Parietal lobe (tissue), 2 donors: ENCODE measurements at places on chromosomes 12 and 14. TPM values are rescaled to one million over a fixed set of nuclear protein-coding genes. Genes with fewer than 3 reads are reported as not detected.

Gene WNT1
- not detected for total RNA-seq

Gene SLCO1B1
- not detected for total RNA-seq

Gene KRT77
- not detected for total RNA-seq

Gene ATF7
- total RNA-seq, result 26.0 TPM

Gene CCDC177
- 8.8 TPM for total RNA-seq

Gene TMX1
- 25.0 TPM for total RNA-seq

Gene CIROP
- total RNA-seq, result not detected

Gene DTX1
- total RNA-seq, result 37.2 TPM

Gene KRT74
- not detected for total RNA-seq

Gene POLR3B
- 16.6 TPM for total RNA-seq

Gene GPR162
- 57.0 TPM for total RNA-seq

Gene OVCH1
- 2.5 TPM for total RNA-seq

Gene RNASE7
- not detected for total RNA-seq

Gene CCDC88C
- total RNA-seq, result 45.7 TPM

Gene SLC38A2
- total RNA-seq, result 262 TPM

Gene LBHD2
- not detected for total RNA-seq

Gene REP15
- total RNA-seq, result 4.7 TPM

Gene KRT81
- not detected for total RNA-seq

Gene MYH7
- total RNA-seq, result 0.31 TPM

Gene TBPL2
- not detected for total RNA-seq

Gene ENO2
- 146 TPM for total RNA-seq

Gene MYF5
- total RNA-seq, result not detected

Gene SLC17A8
- total RNA-seq, result 0.63 TPM

Gene CAPZA3
- not detected for total RNA-seq

Gene CBLN3
- not detected for total RNA-seq

Gene FAM186B
- total RNA-seq, result not detected

Gene TMEM63C
- total RNA-seq, result 21.6 TPM
